ENCODE measurements at places on chromosomes 11 and 22. TPM values are rescaled to one million over a fixed set of nuclear protein-coding genes. Genes with fewer than 3 reads are reported as not detected.

- peak; percentile 85 for DNase-seq
- no peaks in the 10 kb centered on the region for H3K4me1 ChIP-seq
- H3K27me3 ChIP-seq, result no peaks in the 10 kb centered on the region
- H3K4me3 ChIP-seq, result peak within 1 kb of the TSS; percentile 47
Observed at GRCh38 chr22:24592851-24593558, at the start of gene LRRC75B. LRRC75B (minus strand) TSS chr22:24593073; CDS start chr22:24593039, 34 bp downstream.

DNA sequence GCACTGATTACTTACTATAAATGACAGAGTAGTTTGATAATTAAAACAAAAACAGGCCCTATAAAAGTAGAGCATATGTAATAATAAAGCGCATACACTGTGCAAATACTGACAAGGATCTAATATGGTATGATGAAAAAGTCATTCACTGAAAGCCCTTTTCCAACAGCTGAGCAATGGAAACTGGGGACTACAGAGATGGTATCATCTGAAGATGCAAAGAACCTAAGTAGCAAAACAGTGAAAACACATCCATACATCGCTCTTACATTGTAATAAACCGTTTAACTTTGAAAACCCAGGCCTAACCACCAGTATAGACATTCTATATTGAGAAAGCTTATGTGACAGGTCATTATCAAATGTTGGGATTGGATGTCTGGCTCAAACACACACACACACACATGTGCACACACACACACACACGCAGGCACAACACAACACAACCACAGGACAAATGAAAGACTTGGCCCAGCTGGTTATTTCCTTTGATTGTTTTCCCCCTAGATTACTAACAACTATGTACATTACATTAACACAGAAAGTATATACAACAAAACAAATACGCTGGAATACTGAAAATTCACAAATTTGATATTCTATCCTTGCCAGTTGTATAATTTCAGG lies 119.5 kb downstream of the APOL5 start:
- DNase-seq, result no peak
- H3K36me3 ChIP-seq, result no peaks in the 10 kb centered on the region
- H3K4me1 ChIP-seq, result peaks cover 11% of the 10 kb centered on the region
- H3K4me3 ChIP-seq, result no peak overlapping the region

DNA sequence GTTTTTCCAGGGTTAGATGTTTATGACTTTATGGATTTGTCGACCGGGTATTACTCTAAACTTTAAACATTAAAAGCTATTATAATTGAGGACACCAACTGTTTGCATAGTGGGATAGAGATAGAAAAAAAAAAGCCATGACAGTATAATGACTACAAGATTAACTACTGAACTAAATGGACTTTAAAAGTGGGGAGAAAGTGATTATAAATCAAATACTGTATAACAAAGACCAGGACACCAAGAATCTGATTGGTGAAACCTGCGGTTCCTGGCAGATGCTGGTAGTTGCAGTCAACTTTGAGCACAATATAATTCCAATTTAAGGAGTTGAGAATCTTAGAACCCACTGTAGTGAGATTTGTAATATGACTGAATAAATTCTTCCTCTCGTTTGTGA lies 2.5 kb downstream of the CRKL start:
- H3K36me3 ChIP-seq, result no peaks in the 10 kb centered on the region
- peak overlapping the region; percentile 87 for H3K4me3 ChIP-seq
- H3K27ac ChIP-seq, result no peak overlapping the region
- DNase-seq, result no peak
- H3K4me1 ChIP-seq, result 0 out of 2 replicates have a peak, but pooled peaks cover 4% of the 10 kb centered on the region

- H3K27me3 ChIP-seq, result no peaks in the 10 kb centered on the region
- H3K4me3 ChIP-seq, result no peak overlapping the region
- H3K4me1 ChIP-seq, result peaks cover 7% of the 10 kb centered on the region
- H3K27ac ChIP-seq, result no peak overlapping the region
Observed at GRCh38 chr11:29265381-29265780, 751.4 kb downstream of the KCNA4 start.

DNA sequence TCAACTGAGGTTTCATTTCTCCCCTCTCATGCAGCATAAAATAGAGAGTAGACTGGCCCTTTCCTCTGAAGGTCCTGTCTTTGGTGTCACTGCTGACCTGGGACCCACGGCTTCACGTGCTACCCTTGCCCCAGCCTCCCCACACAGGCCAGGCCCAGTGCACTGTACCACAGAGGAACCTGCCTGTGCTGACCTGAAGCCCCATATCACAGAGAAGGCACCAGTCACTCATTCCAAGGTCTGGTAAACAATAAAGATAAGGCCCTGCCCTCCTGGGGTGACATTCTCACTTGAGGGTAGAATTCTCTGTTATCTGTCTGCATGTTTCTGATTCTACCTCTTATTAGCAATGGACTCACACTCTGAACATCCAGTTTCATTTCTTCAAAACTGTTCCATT lies 51.3 kb downstream of the RPL27A start:
- no peak for DNase-seq
- peaks cover 36% of the 10 kb centered on the region for H3K36me3 ChIP-seq
- H3K27ac ChIP-seq, result peak overlapping the region; percentile 20
- no peak overlapping the region for H3K4me3 ChIP-seq

DNA sequence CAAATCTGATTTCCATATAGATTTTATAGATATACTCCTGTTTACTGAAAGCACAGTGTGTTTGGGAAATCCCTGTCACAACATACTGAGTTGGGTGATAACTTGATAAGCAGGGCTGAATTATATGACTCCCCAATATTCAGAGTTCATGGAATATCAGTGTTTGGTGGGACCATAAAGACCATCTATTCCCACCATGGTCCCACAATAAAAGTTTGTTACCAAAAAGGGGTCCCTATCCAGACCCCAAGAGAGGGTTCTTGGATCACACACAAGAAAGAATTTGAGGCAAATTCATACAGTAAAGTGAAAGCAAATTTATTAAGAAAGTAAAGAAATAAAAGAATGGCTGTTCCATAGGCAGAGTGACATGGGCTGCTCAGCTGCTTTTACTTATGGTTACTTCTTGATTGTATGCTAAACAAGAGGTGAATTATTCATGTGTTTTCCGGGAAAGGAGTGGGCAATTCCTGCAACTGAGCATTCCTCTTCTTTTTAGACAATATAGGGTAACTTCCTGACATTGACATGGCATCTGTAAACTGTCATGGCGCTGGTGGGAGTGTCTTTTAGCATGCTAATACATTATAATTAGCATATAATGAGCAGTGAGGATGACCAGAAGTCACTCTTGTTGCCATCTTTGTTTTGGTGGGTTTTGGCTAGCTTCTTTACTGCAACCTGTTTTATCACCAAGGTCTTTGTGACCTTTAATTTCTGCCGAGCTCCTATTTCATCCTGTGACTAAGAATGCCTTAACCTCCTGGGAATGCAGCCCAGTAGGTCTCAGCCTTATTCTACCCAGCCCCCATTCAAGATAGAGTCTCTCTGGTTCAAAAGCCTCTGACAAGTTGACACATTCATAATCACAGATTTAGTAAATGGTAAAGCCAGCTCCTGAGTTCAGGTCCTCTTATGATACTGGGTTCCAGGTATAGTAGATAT lies 240.6 kb upstream of the PDGFD start:
- DNase-seq, result no peak
- H3K27me3 ChIP-seq, result no peaks in the 10 kb centered on the region
- no peak overlapping the region for H3K27ac ChIP-seq
- no peak overlapping the region for H3K4me3 ChIP-seq
- H3K36me3 ChIP-seq, result no peaks in the 10 kb centered on the region
- no peaks in the 10 kb centered on the region for H3K4me1 ChIP-seq

GRCh38 chr11:76836613-76837291 lies 24.0 kb upstream of the ACER3 start:
- no peaks in the 10 kb centered on the region for H3K36me3 ChIP-seq
- H3K27me3 ChIP-seq, result peaks cover 57% of the 10 kb centered on the region
- peaks cover 5% of the 10 kb centered on the region for H3K4me1 ChIP-seq
- no peak overlapping the region for H3K27ac ChIP-seq
- no peak overlapping the region for H3K4me3 ChIP-seq

DNA sequence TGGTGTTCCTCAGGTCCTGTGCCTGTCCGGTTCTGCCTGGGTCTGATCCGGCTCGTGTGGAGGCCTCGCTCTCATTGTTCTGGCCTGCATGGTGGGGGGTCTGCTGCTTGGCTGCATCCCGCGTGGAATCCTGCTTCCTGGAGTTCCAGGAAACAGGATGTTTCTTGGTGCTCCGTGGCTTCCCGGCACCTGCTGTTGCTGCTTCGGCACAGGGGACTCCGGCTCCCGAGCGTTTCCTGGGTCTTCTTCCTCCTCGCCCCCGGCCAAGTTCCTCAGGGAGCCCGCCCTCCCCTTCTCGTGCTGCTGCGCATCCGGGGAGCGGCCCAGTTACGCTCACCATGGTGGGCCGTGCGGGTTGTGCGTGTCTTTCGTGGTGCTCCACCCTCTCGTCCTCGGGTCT lies 29.9 kb downstream of the GLB1L2 start:
- no peaks in the 10 kb centered on the region for H3K27me3 ChIP-seq
- no peaks in the 10 kb centered on the region for H3K36me3 ChIP-seq
- no peak overlapping the region for H3K27ac ChIP-seq
- H3K4me3 ChIP-seq, result no peak overlapping the region
- H3K4me1 ChIP-seq, result no peaks in the 10 kb centered on the region

- H3K27me3 ChIP-seq, result peaks cover 14% of the 10 kb centered on the region
- H3K27ac ChIP-seq, result no peak overlapping the region
- H3K36me3 ChIP-seq, result no peaks in the 10 kb centered on the region
Observed at GRCh38 chr22:25067851-25068421, 115.4 kb downstream of the KIAA1671 start.

- H3K27me3 ChIP-seq, result no peaks in the 10 kb centered on the region
- H3K4me3 ChIP-seq, result no peak overlapping the region
- H3K27ac ChIP-seq, result no peak overlapping the region
- DNase-seq, result no peak
Observed at GRCh38 chr11:40162901-40163883, 1296.3 kb downstream of the LRRC4C start.

- H3K4me3 ChIP-seq, result no peak overlapping the region
- DNase-seq, result no peak
- no peaks in the 10 kb centered on the region for H3K36me3 ChIP-seq
- H3K4me1 ChIP-seq, result peaks cover 6% of the 10 kb centered on the region
- no peak overlapping the region for H3K27ac ChIP-seq
Observed at GRCh38 chr11:129965248-129965647, 37.4 kb downstream of the PRDM10 start.

- no peaks in the 10 kb centered on the region for H3K36me3 ChIP-seq
- H3K27ac ChIP-seq, result no peak overlapping the region
- H3K4me1 ChIP-seq, result no peaks in the 10 kb centered on the region
- peaks cover 64% of the 10 kb centered on the region for H3K27me3 ChIP-seq
- H3K4me3 ChIP-seq, result no peak overlapping the region
Observed at GRCh38 chr22:39936523-39937145, 23.6 kb upstream of the TMA7B start.

DNA sequence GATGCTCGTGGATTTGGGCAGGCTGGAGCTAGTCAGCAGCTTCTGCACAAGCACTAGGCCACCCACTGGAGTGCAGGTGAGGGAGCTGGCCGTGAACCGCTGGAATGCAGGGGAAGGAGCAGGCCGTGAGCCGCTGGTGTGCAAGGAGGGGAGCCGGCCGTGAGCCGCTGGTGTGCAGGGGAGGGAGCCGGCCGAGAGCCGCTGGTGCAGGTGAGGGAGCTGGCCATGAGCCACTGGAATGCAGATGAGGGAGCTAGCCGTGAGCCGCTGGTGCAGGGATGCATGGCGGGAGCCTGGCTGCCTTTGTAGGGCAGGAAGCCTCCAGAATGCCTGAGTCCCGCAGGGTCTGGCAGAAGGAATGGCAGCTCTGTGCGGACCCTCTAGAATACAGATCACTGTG lies 4220.0 kb upstream of the OR11H1 start:
- no peak for DNase-seq
- no peaks in the 10 kb centered on the region for H3K4me1 ChIP-seq
- H3K27ac ChIP-seq, result no peak overlapping the region
- no peak overlapping the region for H3K4me3 ChIP-seq

- no peak for DNase-seq
- no peaks in the 10 kb centered on the region for H3K4me1 ChIP-seq
- no peak overlapping the region for H3K4me3 ChIP-seq
Observed at GRCh38 chr11:116065986-116066385, 561.8 kb upstream of the CADM1 start.

DNA sequence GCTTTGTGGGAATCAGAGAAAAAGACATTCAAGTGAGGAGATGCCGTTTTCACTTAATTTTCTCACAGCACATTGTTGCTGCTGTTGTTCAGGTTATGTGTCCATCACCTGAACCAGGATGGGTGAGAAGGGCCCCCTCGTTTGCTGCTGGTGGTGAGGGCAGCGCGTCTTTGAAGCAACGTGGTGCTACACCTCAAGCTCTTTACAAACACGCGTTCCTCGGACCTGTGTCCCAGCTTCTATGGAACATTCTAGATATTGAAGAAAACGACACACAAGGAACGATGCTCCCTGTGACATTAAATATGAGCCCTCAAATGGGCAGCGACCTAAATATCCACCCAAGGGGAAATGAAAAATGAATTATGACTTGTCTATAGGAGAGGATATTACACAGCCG lies 418.6 kb downstream of the MN1 start:
- no peaks in the 10 kb centered on the region for H3K4me1 ChIP-seq
- no peaks in the 10 kb centered on the region for H3K36me3 ChIP-seq
- no peak overlapping the region for H3K4me3 ChIP-seq
- peaks cover 71% of the 10 kb centered on the region for H3K27me3 ChIP-seq
- no peak for DNase-seq
- H3K27ac ChIP-seq, result no peak overlapping the region

DNA sequence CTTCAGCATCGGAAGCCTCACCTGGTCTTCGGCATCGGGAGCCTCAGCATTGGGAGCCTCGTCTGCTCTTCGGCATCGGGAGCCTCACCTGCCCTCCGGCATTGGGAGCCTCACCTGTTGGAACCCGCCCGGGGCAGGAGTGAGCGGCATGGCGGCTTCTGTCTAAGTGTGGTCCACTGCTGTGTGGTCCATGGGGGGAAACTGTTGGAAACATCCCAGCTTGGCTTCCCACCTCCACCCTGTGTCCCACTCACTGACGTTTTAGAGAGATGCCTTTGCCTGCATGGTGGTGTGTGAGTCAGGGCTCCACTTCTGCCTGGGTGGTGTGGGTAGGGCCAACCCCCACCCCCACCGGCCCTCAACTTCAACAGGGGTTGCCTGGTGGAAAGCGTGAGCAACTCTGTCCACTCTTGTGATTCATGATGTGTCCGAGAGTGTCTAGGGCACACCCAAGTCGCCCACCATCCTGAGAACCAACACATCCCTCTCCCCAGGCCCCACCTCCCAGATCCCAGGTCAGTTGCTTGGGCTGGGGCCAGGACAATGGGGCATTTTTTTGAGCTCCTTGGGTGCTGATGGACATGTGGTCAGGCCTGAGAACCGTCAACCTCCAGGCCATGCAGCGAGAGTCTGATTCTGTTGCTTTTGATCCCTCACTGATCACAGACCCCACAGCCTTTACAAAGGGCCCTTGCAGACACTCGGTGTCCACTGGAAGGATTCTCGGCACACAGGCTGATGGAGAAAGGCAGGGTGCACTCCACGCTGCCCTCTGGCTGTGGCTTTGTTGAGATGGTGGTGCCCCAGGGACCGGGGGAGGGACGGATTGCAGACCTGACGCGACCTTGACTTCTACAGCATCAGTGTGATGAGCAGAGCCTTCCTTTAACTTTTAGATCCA lies 406.7 kb downstream of the TBC1D22A start:
- peak; percentile 8 for DNase-seq
- no peaks in the 10 kb centered on the region for H3K27me3 ChIP-seq
- H3K4me3 ChIP-seq, result no peak overlapping the region

- peaks cover 45% of the 10 kb centered on the region for H3K27me3 ChIP-seq
- no peak overlapping the region for H3K4me3 ChIP-seq
- no peak for DNase-seq
- no peaks in the 10 kb centered on the region for H3K36me3 ChIP-seq
- no peak overlapping the region for H3K27ac ChIP-seq
Observed at GRCh38 chr11:124823512-124824376, 23.5 kb upstream of the MSANTD2 start.

Gene PDE3B
- total RNA-seq, result 1.1 TPM

Gene KRTAP5-1
- total RNA-seq, result not detected

Gene C22orf23
- 0.28 TPM for total RNA-seq

Gene MMP11
- 1.4 TPM for total RNA-seq

Gene GGTLC3
- total RNA-seq, result not detected

Gene RGL4
- total RNA-seq, result not detected

Gene TMEM191B
- 0.28 TPM for total RNA-seq
